ENCODE measurements at places on chromosomes 1 and 21.

GRCh38 chr1:180031664-180032063, 77.1 kb downstream of the CEP350 start:
- DNase-seq, result no peak

DNA sequence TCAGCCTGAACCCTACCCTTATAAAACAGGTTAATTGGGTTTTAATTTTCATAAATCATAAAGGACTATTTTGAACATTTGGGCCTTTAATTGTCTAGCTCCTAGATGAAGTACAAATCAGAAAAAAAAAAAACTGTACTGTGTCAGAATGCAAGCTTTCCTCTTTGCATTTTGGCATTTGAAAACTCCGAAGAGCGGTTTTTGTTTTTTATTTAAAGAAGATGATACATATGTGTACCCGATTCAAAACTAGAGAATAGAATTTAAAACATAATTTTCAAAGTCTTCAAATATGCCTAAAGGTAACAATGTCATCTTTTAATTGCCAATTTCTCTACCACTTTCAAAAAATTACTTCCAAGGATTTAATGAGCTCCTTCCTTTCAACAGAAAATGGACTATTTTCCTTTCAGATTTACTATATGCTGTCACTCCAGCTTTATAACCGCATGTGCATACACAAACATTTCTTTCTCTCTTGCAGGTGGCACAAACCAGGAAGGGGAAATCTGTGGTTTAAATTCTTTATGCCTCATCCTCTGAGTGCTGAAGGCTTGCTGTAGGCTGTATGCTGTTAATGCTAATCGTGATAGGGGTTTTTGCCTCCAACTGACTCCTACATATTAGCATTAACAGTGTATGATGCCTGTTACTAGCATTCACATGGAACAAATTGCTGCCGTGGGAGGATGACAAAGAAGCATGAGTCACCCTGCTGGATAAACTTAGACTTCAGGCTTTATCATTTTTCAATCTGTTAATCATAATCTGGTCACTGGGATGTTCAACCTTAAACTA, 33.7 kb downstream of the MRPL39 start:
- peak; percentile 61 for DNase-seq

GRCh38 chr1:66381621-66382275, 152.2 kb upstream of the SGIP1 start:
- DNase-seq, result no peak

DNA sequence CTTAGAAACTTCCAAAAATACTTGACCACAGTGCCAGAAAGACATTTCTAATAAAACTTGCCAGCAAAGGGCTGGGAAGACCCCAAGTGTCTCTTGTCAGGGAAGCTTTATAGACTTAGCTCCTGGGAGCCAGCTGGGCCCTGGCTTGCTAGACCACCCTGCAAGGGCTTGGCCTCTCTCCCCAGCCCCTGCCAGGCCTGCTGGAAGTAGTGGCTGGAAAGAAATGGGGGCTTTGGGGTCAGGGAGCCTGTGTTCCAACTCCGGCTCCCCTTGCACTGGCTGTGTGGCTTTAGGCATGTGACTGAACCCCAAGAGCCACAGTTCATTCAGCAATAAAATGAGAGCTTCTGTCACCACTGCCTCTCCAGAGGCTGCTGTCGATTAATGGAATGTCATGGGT, 31.1 kb downstream of the H3-3A start:
- no peak for DNase-seq

DNA sequence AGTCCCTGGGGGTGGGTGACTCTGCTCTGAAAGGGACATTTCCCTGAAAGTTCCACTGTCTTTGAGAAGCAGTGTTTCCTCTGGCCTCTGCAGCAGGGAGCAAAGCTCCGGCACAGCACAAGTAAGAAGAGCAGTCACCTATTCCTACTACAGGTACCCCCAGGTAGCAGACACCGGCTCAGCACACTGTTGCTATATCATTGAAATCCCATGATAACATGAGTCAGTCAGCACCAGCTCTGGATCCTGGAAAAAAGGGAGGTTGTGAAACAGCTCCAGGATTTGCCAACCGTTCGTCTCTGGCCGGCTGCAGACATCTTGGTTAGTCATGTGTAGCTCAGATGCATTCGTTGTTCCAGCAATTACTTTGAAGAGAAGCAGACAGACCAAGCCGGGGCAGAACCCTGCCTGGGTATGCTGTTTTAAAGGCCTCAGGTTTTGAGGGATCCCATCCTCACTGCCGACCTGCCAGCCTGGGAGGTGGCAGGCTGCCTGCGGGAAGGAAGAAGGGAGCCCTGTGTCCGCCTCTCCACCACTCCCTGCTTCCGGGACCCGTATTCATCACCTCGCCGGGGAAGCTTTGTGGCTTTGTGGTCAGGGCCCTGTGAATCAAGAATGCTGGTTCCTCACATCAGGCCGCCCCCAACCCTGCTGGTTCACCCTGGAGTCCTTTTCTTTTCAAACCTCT, 139.2 kb downstream of the CLIC6 start:
- peak; percentile 81 for DNase-seq

- DNase-seq, result no peak
These were observed 161.7 kb downstream of the ROR1 start for GRCh38 chr1:63935553-63935952.

DNA sequence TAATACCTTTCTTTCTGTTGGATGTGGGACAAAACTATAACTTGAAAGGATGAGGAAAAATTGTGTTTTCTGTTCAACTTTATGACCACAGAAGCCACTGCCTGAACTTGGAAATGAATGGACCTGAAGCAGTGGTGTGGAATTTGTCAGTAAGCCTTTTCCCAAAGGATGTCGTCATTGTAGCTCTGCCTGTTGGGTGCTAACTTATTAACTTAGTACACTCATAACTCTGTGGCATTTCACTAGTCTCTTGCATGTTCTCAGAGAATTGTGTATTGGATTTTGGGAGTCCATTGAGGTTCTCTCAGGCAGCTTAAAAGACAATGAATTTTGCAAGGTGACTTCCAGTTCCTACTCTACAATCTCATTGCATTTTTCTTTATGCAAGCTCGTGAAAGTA, 49.6 kb downstream of the KCNK2 start:
- DNase-seq, result no peak

DNA sequence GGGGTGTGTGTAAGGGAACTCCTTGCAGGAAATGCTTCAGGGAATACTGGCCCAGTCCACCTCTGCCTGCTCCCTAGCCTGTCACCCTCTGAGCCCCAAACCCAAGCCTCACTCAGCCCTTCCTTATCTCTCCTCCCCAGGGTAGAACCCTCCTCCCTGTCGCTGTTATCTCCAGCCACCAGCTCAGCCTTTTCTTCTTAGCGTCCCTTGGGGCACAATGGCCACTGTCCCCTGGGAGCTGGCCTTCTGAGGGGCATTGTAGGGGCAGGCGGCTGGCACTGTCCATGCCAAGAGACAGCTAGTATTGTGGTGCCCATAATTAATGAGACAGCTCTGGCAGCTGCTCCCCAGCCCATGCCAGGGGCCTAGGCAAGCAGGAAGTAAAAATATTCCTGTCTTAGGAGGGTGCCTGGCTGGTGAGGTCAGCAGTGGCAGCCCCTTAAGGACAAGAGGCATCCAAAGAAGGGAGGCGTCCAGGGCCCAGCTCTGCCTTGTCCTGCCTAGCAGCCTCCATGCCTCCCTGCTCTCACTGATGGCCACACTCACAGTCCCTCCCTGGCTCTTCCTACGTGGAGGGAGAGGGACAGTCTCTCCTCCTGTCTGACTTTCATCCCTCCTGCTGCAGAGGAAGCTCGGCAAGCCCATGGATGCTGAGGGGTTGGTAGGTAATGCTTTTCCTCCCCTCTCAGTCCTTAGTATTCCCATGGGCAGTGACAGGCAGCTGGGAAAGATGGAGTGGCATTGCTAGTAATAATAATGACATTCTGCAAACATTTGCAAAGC, 37.5 kb downstream of the KCNQ4 start:
- DNase-seq, result no peak

- no peak for DNase-seq
These were observed 155.6 kb downstream of the GALNT2 start for GRCh38 chr1:230222678-230223077.

- no peak for DNase-seq
These were observed 11.0 kb upstream of the TFF1 start for GRCh38 chr21:42377211-42377950.

GRCh38 chr1:55048453-55049270, 9.3 kb downstream of the PCSK9 start:
- no peak for DNase-seq

GRCh38 chr1:57551476-57551875, 127.6 kb upstream of the DAB1 start:
- no peak for DNase-seq

DNA sequence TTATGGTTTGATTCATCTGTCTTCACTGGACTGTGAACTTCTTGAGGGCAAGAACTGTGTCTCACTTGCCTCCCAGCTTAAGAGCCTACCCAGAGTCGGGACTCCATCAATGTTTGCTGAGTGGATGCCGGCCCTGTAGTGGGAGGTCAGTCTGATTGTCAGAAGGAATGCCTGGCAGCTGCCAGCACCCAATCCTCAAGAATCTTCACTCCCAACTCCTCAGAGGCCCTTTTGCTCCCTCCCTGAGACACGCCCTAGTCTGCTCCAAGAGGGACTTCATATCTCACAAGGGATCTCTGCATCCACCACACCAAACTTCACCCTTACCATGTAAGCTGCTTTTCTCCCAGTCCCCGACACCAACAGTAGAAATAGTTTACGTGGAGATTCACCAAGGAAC, 15.2 kb upstream of the KDM4A start:
- no peak for DNase-seq

DNA sequence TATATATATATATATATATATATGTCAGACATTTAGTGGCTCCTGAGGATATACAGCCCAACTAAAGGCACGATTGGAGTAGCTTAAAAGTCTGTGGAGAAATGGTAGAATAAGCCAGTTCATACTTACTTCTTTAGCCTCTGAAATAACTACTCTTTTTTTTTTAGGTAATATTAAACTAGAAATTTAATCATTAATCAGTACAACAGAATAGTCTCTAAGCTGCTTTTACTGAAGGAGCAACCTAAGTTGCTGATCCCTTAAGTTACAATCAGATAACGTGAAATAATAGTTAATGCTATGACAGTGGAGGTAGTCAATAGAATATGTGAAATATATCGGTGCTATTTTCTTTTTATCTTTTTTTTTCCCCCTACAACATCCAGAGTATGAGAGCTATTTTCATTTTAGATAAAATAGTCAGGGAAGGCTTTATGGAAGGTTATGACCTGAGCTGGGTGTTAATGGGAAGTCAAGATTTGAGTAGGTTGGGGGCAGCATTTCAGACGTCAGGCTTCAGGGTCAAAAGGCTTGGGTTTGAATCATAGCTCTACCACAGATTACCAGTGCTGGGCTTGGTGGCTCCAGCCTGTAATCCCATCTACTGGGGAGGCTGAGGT, 15.6 kb downstream of the ZMPSTE24 start:
- no peak for DNase-seq

DNA sequence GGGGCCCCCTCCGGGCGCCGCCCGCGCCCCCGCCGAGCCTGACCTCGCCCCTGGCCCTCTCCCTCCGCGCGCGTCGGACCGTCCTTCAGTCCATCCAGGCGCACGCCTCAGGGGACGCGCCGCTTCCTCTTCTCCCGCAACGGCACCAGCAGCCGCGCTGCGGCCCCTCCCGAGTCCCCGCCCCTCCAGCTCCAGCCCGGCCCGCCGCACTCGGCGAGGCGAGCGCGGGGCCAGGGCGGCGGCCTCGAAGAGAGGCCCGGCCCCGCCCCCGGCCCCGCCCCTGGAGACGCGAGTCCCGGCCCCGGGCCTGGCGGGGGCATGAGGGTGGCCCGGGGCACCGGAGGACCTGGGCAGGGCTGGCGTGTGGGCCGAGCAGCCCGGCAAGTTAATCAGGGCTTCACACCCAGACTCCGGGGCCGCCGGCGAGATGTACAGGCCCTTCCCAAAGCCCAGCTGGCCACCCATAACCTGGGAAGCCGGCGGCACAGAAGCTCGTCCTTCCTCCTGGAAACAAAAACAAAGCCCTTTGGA, at the start of gene IGSF3:
Gene IGSF3, minus strand, starts transcription at position 159 of the 531 bp plus-strand sequence. CDS start 1,407 bp downstream, outside the sequence.
- no peak for DNase-seq

DNA sequence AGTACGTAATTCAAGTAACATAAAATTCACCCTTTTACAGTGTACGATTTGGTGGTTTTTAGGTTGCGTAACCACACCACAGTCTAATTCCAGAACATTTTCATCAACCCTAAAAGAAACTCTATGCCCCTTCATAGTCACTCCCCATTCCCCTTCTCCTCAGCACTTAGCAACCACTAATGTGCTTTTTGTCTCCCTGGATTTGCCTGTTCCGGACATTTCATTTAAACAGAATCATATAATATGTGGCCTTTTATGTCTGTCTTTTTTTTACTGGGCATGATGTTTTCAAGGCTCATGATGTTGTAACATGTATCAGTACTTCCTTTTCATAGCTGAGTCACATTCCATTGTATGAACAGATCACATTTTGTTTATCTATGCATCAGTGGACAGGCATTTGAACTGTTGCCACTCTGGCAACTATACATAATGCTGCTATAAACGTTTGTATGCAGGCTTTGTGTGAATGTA, 20.8 kb downstream of the OBSCN start:
- peak; percentile 27 for DNase-seq

DNA sequence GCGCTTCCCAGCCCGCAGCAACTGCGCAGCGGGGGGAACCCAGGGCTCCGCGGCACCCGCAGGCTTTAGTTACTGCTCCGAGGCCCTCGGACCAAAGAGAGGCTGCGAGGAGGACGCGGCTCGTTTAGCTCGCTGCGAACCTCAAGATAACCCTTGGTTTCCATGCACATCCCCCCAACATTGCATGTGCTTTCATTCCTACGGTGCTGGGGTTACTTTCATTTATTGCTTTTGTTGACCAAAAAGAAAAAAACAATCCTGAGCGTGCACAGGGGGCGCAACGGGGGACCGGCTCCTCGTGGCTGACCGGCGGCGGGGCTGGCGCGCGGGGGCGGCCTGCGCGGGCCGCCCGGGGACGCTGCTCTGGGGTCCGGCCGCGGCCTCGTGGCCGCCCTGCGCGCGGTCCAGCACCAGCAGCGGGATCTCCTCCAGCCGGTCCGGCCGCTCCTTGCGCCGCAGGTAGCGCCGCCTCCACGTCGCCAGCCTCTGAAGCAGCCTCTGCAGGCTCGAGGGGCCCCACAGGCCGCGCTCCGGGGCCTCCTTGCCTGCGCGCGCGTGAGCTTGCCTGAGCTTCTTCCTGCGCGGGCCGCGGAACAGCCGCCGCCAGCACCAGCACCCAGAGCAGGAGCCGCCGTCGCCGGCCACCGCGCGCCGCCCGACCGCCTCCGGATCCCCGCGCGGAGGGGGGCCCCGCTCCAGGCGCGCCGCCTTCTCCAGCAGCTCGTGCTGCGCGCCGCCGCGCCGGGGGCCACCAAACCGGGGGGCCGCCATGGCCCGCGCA, 77.4 kb downstream of the DESI2 start:
- peak; percentile 1 for DNase-seq

- DNase-seq, result no peak
These were observed 862.8 kb downstream of the KCNT2 start for GRCh38 chr1:195745189-195746010.

Measured in fibroblast of the conjunctiva (primary cell).